ENCODE measurements at places on chromosomes 16 and 17.

GRCh38 chr16:5466551-5466950, 369.0 kb upstream of the EEF2KMT start:
- DNase-seq = no peak

- DNase-seq = no peak
Observed at GRCh38 chr17:56936697-56937322, 23.0 kb upstream of the TRIM25 start.

DNA sequence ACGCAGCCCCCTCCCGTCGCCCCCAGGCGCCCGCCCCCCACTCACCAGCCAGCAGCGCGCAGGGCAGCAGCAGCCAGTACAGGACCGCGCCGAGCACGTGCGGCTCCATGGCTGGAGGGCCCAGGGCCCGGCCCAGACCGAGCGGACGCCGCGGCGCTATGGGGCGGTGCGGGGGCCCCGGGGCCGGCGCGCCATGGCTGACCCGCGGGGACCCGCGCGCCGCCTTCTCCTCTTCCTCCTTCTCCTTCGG, 239 bp downstream of the PIEZO1 start:
- no peak for DNase-seq

DNA sequence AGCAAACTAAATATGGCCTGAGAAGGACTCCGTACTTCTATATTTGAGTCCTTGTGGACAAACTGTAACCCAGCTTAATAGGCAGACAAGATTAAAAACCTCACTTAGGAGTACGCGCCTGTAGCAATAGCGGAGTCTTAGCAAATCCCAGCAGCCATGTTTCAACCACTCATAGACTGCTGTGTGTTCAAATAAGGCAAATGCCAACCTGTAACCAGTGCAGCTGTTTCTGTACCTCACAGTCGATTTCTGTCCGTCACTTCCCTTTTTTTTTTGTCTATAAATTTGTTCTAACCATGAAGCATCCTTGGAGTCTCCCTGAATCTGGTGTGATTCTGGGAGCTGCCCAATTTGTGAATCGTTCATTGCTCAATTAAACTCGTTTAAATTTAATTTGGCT, 30.2 kb downstream of the TANC2 start:
- no peak for DNase-seq

- no peak for DNase-seq
Observed at GRCh38 chr16:74451951-74452758, 30.9 kb upstream of the CLEC18B start.

GRCh38 chr16:14011846-14012245, 59.3 kb upstream of the MRTFB start:
- DNase-seq = no peak

GRCh38 chr17:61478790-61479492, 26.7 kb downstream of the TBX4 start:
- no peak for DNase-seq

DNA sequence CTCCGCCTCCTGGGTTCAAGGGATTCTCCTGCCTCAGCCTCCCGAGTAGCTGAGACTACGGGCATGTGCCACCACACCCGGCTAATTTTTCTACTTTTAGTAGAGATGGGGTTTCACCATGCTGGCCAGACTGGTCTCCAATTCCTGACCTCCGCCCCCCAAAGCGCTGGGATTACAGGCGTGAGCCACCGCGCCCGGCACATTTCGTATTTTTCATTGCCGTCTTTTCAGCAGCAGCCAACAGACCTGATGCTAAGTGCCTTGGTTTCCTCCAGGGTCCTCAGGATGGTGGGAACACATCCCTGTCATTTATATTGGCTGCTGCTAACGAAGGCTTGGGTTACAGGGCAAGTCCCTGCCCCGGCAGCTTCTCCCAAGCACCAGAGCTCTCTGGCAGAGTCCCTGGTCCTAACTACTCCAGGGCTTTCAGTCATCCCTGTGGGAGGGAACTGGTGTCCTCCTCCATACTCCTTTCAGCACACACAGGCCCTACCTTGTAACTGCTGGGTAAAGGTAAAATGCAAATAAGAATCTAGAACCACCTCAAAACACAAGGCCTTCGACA, 1.5 kb upstream of the RNF157 start:
- DNase-seq = no peak

DNA sequence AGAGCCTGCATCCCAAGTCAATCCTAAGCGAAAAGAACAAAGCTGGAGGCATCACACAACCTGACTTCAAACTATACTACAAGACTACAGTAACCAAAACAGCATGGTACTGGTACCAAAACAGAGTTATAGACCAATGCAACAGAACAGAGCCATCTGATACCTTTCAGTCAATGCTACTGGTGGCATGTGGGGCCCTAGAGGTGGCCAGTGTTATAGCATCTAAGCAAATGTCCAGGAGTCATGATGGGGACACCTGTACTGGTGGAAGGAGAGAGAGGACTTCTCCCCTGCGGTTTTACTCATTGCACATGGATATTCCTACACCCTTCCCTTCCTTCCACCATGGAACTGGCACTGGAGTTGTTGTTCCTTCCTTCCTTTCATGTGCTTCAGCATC, 6.0 kb upstream of the ASIC2 start:
- DNase-seq = no peak

DNA sequence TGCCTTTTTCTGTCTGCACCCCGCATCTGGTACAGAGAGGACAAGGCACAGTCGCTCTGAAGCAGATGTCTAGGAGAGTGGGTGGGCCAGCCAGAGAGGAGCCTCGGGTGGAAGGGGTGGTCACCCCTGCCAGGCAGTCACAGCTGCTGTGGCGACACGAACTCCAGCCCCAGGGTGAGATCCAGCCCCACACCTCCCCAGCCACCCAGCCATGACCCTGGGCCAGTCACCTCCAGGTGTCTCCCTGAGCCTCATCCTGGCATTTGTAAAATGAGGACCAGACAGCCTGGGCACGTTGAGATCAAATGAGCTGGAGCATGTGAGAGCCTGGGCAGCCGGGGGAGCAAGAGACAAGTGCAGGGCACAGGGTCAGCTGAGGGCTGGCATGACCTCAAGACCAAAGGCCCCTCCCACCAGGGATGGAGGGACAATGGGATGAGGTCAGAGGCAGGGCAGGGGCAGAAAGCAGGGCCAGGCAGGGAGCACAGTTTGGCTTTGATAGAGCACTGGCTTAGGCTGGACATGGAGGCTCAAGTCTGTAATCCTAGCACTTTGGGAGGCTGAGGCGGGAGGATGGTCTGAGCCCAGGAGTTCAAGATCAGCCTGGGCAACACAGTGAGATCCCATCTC, 7.7 kb downstream of the ADAM11 start:
- DNase-seq = no peak

DNA sequence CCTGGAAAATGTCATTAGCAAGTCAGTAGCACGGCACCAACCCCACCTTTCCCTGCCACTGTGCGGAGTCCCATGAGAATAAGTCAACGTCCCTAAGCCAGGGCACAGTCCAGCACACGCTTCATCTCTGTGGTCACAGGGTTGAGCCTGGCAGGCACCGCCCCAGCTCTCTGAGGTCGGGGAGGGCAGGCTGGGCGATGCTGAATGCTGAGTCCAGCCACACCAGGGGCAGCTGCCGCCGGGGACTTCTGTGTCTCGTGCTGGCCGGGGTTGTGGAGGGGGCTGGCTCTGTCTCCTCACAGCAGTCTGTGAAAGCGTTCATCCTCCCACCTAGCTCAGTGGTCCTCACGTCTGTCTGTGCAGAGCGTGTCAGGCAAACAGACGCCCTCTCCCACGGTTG, 53.2 kb downstream of the BANP start:
- no peak for DNase-seq

DNA sequence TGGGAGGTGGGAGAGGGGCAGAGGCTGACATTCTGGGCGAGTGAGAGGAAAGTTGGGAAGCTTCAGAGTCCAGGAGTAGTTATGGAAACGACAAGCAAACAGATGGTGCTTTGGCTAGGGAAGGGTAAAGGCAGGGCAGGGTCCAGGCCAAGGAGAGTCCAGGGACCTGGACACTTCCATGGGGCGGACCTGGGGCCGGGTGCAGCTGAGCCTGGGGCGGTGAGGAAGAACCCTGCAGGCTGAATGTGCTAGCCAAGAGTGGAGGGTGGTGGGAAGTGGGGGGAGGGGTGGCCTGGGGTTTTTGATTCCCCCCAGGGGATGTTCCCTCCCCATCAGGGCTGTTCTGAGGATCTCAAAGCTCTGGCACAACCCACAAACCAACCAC, 2.6 kb downstream of the PPP1R9B start:
- DNase-seq = no peak

- no peak for DNase-seq
Observed at GRCh38 chr17:9537177-9537776, 38.3 kb downstream of the STX8 start.

- DNase-seq = peak; percentile 41
Observed at GRCh38 chr17:8859027-8859803, 8.3 kb downstream of the PIK3R6 start.

GRCh38 chr16:8512941-8513624, 77.2 kb downstream of the TMEM114 start:
- DNase-seq = no peak

DNA sequence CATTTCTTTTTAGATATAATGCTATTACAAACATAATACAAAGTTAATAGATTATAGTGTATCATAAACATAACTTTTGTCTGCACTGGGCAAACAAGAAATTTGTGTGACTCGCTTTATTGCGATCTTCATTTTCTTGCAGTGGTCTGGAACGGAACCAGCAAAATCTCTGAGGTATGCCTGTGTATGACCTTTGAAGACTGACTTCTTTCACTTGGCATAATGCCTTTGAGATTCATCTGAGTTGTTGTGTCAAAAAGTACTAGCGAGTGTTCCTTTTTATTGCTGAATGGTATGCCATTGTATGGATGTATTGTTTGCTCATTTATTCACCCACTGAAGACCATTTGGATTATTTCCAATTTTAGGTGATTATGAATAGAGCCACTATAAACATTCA, 69.2 kb downstream of the TANC2 start:
- no peak for DNase-seq

- no peak for DNase-seq
Observed at GRCh38 chr16:68324780-68325357, 14.1 kb downstream of the PRMT7 start.

DNA sequence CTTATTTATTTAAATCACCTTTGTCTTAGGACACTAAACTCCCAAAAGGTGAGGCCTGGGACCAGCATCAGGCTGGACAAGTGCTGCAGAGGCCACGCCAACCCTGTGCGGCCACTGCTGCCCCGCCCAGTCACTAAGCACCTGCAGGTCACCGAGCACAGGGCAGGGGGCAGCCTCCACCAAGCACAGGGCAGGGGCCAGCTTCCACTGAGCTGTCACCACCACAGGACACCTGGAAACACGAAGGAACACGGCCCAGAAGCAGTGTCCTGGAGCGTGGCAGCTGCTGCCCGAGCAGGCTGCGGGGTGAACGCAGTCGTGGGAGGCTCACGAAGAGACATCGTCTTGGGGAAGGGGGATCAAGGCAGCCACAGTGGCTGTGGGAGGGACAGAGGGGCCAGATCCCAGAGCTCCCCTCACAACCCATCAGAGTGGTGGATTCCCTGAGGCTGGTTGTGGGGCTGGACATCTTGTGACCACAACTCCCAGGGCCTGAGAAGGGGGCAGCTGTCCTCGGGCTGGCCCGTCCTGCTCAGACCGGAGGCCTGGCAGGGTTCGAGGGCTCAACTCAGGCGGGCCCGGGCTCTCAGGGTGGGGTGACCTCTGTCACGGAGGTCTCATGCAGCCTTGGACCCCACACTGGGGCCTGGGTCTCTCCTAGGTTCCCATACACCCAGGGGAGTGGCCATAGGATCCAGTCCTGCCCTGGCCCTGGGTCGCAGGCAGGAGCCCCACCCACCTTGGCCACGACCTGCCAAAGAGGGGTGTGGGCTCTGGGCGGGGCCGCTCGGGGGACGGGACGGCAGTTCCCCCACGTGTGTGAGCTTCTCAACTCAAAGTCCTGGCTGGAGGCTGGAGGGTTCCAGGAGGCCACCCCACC, 18.7 kb downstream of the RAB40B start:
- DNase-seq = no peak

- DNase-seq = no peak
Observed at GRCh38 chr17:41614098-41614497, 1.5 kb upstream of the KRT16 start.

DNA sequence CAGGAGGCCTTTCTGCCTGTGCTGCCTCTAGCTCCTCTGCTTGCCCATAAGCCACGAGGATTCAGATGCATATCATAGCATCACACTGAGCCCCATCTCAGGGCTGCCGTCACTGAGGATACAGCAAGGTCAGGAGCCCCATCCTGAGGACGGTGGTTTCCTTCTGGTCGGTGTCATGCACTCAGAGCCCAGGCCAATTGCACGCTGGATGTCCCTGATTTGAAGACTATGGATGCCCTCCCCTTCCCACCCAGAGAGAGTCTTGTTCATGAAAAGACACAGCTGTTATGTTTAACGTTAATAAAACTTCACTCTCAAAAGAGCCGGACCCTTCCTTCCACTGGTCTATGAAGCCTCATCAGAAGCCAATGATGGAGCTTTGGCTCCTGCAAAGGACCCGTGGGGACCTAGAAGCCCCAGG, 19.9 kb downstream of the COTL1 start:
- peak; percentile 55 for DNase-seq

GRCh38 chr16:51971184-51971583, 575.8 kb downstream of the TOX3 start:
- DNase-seq = no peak

DNA sequence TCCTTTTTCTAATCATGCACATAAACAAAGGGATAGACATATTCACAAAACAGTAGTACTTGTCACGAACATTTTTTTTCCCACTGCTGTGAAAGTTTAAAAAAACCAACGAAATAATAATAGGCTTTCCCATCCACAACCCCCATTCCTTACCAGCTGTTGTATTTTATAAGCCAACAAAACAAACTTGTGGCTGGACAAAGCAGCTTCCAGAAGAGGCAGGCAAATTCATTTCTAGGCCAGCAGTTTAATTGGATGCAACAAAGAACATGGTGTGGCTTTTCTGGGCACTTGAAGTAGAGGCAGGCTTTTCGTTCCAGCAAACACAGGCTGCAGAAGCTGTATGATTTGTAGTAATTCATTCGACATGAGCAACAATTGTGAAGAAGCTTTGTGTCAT, 56.0 kb upstream of the FAM20A start:
- no peak for DNase-seq

GRCh38 chr16:54049591-54050458, 236.8 kb downstream of the IRX3 start:
- DNase-seq = no peak

GRCh38 chr17:34798581-34798980, 162.7 kb downstream of the CCT6B start:
- DNase-seq = no peak

DNA sequence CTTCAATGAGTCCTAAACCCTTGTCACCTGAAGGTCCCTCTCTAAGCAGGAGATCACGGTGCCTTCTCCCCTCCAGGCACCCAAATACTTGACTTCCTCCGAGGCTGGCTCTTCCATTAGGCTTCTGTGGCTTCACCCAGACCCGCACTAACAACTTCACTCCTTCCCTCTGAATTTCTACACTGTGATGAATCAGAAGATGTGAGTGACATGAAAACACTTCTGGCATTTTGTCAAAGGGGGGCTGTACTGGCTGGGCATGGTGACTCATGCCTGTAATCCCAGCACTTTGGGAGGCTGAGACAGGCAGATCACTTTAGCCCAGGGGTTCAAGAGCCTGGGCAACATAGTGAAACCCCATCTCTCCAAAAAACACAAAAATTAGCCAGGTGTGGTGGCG, 72.6 kb upstream of the CNEP1R1 start:
- DNase-seq = no peak

GRCh38 chr17:66508896-66509844, 206.8 kb downstream of the PRKCA start:
- DNase-seq = peak; percentile 76

- DNase-seq = no peak
Observed at GRCh38 chr16:10597187-10597601, 16.8 kb upstream of the EMP2 start.

GRCh38 chr17:31466096-31466760, 74.8 kb downstream of the RAB11FIP4 start:
- DNase-seq = no peak

All from activated CD4-positive, alpha-beta T cell treated with anti-CD3 and anti-CD28 coated beads for 48 hours (primary cell).